ENCODE measurements at places on chromosomes 13 and 19.

DNA sequence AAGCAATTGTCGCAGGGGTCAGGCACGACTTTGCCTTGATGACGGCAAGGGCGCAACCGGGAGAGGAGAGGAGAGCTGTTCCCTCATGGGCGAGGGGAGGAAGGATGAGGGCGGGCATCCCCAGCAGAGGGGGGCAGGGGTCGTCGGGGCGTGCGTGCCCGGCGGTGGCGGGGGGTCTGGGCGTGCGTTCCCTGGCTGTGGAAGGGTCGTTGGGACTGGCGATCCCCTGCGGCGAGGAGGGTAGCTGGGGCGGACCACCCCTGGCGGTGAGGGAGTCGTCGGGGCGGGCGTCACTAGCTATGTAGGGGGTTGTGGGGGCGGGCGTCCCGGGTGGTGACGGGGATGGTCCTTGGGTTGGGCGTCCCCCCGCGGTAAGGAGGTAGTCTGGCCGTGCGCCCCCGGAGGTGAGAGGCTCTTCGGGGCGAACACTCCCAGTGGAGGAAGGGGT, 1.7 kb downstream of the COMP start:
- no peak for DNase-seq

DNA sequence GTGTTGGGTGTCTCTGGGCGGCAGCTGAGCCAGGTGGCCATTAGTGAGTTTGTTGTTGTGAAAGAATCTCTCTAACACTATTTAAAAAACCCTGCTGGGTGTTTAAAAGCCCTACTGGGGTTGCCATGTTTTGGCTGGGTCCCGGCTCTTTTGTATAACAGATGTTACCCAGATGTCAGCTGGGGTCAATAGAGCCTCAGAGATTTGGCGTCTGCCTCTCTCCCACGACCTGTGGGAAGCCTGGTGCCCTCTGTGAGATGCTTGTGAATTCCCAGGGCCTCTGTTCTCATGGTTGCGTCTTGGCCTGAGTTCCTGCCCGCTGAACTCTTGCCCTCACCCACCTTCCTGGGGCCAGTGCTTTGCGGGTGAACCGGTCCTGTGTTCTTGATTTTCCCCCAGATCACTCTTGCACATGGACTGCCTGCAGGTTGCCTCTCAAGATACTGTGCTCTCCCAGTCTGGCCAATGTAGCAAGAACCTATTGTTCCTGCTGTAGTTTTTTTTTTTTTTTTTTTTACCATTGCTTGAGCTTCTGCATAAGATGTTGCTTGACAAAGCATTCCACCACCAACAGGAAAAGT, 9.5 kb downstream of the NFILZ start:
- DNase-seq, result no peak

GRCh38 chr13:25210842-25211569, 38.9 kb upstream of the AMER2 start:
- no peak for DNase-seq

- DNase-seq, result no peak
Observed at GRCh38 chr13:112446347-112446861, 70.2 kb downstream of the SPACA7 start.

GRCh38 chr13:51444922-51445321, 7.9 kb downstream of the INTS6 start:
- no peak for DNase-seq

GRCh38 chr19:51333836-51334460, 8.0 kb downstream of the VSIG10L start:
- DNase-seq, result no peak

DNA sequence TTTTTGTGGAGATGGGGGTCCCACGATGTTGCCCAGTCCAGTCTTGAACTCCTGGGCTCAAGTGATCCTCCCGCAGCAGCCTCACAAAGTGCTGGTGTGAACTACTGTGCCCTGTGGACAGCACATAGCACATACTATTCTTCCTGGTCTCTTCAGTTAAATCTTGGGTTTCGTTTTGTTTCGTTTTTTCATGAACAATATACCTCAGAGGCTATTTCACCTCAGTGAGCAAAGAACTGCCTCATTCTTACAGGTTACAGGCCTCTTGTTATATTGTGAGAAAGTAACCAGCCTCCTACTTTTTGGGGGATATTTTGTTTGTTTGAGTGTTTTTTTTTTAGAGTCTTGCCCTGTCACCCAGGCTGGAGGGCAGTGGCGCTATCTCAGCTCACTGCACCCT, 1.3 kb upstream of the C3 start:
- no peak for DNase-seq

DNA sequence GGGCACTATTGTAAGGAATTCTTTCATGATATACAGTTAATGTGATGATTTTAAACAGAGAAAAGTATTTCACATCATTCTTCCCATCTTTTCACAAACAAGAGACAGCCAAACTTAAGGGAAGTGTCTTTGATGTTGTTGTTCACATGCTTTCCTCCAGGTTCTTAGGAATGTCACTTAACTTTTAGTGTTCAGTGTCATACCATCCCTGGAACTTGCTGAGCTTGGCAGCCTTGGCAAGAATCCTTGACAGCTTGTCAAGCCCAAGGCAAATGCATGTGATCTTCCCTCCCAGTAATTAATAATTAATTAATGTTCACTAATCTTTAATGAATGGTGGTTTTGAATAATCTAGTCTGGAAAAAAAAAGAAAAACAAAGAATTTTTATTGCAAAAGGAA, 727.9 kb upstream of the PRR20A start:
- DNase-seq, result no peak

DNA sequence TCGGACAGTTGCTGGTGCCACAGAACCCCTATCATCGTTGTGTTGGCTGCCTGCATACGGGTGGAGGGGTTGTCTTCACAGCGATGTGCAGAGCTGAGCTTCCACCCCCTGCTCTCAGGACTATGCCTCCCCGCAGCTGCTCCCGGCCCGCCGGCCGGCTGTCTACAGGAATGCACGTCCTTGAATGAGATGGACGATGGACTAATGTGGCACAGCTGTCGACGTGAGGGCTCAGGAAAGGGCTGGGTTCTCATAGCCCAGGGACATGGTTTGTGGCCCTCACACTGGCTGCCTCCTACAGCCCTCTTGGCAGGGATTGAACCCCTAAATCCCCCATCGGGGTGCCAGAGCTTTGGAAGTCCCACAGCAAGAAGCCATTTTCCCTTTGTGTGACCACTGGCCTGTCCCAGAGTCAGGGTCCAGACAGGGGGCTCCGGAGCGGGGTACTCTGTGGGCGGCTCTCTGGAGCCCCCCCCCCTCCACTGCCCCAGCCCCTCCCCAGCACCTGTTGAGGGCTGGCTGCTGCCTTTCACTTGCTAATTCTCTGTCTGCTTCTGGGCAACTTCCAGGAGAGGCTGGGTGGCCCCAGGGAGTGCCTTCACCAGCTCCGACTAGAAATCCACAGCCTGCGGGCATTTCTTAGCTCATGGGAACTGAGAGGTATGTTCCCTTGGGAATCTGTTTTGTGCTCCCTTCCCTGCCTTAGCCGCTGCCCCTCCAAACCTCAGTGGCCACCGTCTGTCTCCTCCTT, 40.2 kb downstream of the TSSK6 start:
- DNase-seq, result no peak

DNA sequence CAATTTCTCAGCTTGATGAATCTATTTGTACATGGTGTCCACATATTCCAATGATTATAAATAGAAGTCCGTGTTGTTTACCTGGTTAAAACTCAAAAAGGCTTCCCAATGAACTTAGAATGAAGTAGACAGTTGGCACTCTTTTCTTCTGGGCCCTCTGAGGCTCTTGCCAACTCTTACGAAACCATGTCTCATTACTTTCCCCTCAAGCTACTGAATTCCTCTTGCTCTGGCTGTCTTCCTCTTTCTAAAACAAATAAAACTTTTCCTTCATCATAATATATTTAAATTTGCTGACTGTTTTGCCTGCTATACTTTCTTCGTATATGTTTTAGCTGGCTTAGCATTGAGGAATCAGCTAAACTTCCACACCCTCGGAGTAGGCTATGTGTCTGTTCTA, 139.7 kb downstream of the SLITRK6 start:
- no peak for DNase-seq

DNA sequence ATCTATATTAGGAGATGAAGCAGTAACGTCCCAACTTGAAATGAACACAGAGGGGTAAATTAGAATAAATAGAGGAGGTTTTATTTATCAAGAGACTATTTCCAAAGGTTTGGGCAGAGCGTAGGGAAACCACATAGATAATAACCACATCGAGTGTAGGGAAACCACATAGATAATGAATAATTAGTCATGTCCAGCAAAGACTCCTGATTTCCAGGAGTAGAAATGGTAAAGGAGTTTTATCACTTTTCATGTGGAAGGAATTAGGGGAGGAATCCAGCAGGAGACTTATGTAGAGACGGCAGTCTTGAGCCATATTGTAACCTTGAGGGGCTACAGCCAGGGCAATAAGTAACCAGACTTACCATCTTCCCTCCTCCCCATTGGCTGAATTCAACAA, 136.3 kb upstream of the CSNK1A1L start:
- no peak for DNase-seq

DNA sequence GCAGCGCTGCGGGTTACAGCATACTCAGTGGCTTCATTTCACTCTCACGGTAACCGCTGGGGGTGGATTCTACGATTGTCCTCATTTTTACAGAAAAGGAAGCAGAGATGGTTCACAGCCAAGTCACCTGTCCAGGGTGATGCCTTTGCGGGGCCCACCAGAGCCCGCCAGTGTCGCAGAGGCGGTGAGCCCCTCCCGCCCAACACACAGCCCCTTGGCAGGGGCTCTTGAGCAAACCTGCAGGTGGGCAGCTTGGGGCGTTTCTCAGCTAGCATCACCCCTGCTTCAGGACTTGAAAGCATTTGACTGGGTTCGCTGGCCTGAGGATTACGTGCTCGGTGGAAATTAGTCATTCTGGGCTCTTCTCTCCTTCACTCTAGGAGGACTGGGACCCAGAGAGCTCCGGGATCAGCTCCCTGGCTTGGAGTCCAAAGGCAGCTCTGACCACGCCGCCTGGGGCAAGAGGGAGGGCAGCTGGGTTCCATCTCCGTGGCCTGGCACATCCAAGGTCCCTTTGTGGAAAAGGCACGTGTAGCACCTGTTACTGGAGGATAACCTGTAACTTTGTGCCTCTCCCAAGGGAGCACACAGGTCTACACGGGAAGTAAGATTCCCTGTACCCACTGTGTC, 62.5 kb upstream of the F7 start:
- no peak for DNase-seq

GRCh38 chr19:3146677-3147100, 10.9 kb downstream of the GNA15 start:
- DNase-seq, result no peak

DNA sequence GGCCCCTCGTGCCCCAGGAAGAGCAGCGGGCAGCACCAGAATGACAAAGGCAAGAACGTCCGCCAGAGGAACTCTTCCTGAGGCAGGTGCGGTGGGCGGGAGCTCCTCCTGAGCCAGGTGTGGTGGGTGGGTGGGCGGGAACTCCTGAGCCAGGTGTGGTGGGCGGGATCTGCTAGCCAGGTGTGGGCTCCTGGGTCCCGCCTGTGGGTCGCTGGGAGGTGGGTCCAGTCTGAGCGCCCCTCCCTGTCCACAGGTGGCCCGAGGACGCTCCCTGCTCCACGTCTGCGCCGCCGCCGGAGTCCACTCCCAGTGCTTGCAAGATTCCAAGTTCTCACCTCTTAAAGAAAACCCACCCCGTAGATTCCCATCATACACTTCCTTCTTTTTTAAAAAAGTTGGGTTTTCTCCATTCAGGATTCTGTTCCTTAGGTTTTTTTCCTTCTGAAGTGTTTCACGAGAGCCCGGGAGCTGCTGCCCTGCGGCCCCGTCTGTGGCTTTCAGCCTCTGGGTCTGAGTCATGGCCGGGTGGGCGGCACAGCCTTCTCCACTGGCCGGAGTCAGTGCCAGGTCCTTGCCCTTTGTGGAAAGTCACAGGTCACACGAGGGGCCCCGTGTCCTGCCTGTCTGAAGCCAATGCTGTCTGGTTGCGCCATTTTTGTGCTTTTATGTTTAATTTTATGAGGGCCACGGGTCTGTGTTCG, 7.0 kb upstream of the HCN2 start:
- no peak for DNase-seq

- DNase-seq, result no peak
Observed at GRCh38 chr13:61725806-61726205, 310.2 kb upstream of the PCDH20 start.

- DNase-seq, result peak; percentile 32
Observed at GRCh38 chr13:50676602-50677001, 166.9 kb downstream of the DLEU7 start.

- DNase-seq, result no peak
Observed at GRCh38 chr19:1853295-1854038, 5.2 kb upstream of the REXO1 start.

GRCh38 chr19:6772028-6772865, at the start of gene VAV1:
TSS of gene VAV1 (plus strand) at chr19:6772708. CDS start at chr19:6772808, 100 bp downstream.
- no peak for DNase-seq

DNA sequence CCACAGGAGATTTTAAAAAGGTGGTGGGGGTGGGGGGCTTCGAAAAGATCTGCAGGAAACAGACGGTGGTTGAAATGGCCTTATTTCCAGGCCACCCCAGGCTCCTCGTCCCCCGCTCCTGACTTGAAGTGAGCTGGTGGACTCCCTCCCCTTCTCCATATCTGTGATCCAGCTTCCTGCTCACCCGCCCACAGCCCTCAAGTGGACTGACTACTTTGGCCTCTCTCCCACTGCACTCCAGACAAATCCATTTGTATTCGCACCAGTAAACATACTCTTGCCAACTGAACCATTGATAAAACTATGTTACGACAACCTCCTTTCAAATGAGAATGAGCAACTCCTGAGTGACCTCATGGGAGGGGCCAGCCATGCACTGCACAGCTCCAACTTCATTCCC, 259.5 kb downstream of the COL4A1 start:
- no peak for DNase-seq

- DNase-seq, result no peak
Observed at GRCh38 chr13:101915755-101916107, 463.3 kb downstream of the ITGBL1 start.

DNA sequence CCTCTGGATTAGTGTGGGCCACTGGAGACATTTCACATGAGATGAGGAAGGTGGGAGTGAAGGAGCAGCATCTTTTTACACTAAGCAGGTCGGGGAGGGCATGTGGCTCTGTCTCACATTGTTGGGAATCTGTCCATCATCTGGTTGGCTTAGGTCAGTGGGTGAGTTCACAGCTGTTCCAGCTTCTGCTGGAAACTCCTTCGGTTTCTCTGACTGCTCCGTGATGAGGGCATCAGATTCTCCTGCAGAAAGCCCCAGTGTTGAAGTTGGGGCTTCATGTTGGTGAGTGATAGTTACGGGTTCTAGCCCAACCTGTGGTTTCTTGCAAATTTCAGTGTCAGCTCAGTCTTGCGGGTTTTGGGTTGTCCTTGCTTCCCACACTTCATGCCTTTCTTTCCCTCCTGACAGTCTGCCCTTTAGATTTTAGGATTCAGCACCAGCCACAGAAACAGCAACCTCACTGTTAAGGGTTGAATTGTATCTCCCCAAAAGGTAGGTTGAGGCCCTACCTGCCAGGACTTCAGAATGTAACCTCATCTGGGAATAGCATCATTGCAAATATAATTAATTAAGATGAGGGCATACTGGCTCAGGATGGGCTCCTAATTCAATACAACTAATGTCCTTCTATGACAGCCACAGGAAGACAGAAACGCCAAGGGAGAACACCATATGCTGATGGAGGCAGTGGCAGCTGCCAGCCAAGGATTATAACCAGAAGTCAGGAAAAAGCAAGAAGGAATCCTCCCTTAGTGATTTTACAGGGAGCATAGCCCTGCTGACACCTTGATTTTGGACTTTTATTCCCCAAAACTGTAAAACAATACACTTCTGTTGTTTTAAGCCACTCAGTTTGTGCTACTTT, 7.6 kb upstream of the ALOX5AP start:
- DNase-seq, result no peak
